ENCODE measurements at places on chromosomes 1 and 21.

- DNase-seq: no peak
These were observed 388.2 kb downstream of the PTPRU start for GRCh38 chr1:29624320-29625083.

DNA sequence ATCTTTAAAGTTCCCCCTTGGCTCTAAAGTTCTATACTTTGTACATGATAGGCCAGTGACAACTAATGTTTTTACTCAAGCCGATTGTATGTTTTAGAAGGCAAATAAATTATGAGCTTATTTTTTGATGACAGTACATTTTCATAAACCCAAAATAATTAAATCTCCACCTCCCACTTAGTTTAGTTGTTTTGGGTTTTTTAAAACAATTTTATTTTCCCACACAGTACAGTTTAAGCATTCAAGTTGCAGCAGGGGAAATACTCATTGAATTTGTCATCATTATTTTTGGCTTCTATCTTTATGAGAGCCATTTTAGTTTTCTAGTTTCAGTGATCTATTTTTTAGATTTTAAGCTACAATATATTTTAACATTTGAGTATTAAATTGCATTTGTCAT is 93.6 kb downstream of the OLFML2B start:
- no peak for DNase-seq

DNA sequence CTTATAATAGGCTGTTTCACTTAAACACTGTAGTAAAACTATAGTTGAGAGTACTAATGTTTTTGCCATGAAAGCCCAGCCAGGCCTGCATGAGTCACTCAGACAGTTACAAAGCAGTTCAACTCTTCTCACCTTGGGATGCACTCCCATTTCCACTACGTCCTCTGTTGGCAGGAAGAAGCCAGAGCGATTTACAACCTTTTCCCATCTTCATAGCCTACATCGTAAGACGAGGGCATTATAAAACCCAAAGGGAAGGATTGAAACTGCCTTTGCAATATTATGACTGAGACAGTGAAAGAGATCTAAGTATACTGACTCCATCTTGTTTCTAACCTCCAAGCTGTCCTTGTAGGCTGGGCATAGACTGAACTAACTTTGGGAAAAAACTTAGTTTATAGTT is 71.8 kb upstream of the CSF1 start:
- DNase-seq: no peak

DNA sequence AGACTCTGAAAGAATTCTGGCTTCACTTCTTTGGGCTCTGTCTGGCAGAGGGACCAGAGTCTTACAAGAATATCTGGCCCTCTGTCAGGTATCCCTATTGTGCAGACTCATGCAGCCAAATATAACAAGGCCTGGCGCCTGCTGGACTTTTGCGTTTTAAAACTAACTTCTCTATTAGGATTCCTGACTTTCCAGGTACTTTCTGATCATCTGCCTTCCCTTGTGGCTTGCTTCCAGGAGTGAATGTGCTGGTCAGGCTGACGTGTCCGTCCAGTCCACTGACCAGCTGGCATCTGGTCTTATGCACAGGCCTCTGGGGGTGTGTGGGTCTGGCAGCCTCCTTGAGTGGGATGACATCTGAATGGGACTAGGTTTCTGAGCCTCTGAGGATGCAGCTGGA is 8.6 kb upstream of the RAB29 start:
- no peak for DNase-seq

DNA sequence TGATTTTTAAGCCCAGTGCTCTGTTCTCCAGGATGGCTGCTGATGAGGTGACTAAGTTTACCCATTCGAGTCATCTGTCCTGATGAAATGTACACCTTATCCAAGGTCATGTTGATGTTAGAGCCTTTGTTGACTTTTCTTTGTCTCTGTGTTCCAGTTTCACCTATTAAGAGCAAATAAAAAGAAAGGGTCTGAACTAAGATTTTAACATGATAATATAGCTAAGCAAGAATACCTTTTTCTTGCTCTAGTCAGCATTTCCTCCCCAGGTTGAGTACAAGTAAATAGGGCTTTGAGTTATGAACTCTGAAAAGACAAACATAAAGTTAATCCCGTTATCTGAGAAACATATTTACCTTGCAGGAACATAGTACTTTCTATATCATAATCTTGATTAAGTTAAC is 52.1 kb upstream of the GPR88 start:
- DNase-seq: no peak

GRCh38 chr1:6960291-6960811 is 175.1 kb downstream of the CAMTA1 start:
- DNase-seq: no peak

DNA sequence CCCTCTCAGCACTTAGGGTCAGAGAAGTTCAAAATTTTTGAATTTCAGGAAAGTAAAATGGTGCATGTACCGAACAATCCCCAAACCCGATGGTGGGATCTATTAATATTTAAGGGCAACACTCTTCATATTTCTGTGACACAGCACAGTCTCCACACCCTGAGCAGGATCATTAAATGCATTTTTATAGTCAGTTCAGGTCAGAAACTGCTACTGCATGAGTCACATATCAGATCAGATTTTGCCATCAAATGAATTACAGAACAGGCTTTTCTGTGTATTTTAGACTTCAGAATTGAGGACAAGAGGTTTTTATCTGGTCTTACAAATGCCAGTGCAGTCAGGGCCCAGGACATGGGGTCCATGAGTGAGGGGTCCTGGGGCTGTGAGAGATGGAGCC is 79.2 kb downstream of the RIPK4 start:
- DNase-seq: no peak

- no peak for DNase-seq
These were observed 6.0 kb upstream of the KCNA2 start for GRCh38 chr1:110612060-110612745.

- no peak for DNase-seq
These were observed 788 bp upstream of the EDEM3 start for GRCh38 chr1:184755226-184756065.

- no peak for DNase-seq
These were observed 15.5 kb downstream of the FYB2 start for GRCh38 chr1:56803561-56804156.

- DNase-seq: no peak
These were observed 81.3 kb upstream of the ARHGEF16 start for GRCh38 chr1:3373175-3373574.

GRCh38 chr21:43291347-43291950 is 122.6 kb downstream of the CRYAA start:
- DNase-seq: no peak

All from activated CD4-positive, alpha-beta T cell treated with anti-CD3 and anti-CD28 coated beads, Interleukin-2, amount 50 U/mL, for 4 hours (primary cell).